ENCODE measurements at places on chromosomes 12 and 14. TPM values are rescaled to one million over a fixed set of nuclear protein-coding genes. Genes with fewer than 3 reads are reported as not detected.

Gene KLHL33
- not detected for total RNA-seq

DNA sequence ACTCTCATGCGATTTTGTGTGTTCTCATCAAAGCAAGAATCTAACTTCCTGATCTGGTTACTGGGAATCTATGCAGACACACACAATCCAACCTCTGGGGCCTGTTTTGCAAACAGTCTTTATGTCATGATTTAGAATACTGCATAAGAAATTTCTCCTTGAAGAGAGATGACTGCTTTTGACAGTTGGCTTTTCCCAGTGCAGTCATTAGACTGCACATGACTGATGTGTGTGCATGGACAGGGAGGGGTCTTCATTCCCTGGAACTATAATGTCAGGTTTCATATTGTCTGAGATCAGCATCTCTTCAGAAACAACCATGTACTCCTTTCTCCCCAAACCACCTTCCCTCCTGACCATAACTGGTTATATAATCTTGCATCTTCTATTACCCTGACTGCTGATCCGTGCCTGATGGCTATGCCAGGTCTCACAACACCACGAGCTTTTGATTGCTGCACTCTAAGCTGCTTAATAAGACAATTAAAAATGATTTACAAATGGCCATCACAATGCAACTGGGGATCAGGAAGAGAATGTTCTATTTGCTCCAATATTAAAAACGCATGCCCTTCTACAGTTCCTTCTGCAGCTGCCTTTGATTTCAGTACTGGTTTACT, 995.4 kb downstream of the NRXN3 start:
- no peak for DNase-seq

- no peak for DNase-seq
Observed at GRCh38 chr12:7628381-7628961, 37.2 kb downstream of the APOBEC1 start.

GRCh38 chr12:66633676-66634075, 45.2 kb downstream of the GRIP1 start:
- peak; percentile 22 for DNase-seq

GRCh38 chr14:85131226-85131922, 398.6 kb upstream of the FLRT2 start:
- no peak for DNase-seq

All from RPMI7951 (cell line).